ENCODE measurements at places on chromosomes 11 and 22.

DNA sequence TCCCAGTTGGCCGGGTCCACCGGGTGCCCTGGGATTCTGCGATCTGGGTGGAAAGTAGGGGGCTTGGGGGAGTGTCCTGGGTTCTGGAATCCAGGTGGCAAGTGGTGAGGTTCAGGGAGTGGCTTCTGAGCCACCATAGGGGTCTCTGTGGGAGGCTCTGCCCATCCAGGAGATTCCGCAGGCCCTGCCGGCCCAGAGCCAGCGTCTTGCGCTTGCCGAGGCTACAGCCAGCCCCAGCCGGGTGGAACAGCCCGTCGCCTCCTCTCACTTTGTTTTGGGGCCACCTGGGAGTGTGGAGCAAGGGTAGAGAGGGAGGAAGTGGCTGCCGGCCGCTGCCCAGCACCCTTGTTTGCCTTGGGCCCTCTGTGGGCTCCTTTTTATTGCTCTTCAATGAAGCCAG, 60.6 kb upstream of the PPP6R3 start:
- no peak for DNase-seq

DNA sequence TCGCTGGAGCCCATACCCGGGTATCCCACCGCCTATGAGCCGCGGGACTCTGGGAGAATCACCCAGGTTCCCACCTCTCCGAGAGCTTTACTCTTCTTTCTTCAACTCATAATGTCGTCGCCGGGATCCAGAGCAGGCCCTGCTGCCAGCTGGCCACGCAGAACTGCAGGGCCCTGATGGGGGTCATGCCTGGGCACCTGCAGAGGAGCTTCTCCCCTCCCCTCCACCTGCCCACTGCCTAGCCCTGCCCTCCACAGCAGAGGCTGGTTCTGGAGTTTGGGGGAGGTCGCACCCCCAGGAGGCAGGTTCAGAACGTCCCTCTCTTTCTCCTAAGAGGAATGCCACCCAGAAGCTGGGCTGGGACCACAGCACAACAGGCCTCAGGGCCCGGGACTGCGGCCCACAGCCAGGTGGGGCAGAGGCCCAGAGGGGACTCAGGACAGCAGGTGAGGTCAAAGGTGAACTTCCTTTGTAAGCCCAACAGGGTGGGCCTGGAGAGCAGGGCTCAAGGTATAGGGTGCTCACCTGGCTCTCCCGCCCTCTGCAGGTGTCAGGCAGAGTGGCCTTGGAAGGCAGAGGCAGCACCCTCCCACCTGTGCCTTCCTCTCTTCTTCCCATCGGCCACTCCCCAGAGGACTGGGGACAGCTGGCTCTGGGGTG, 1.9 kb downstream of the SLC25A45 start:
- no peak for DNase-seq

GRCh38 chr11:86706338-86707131, 34.1 kb upstream of the ME3 start:
- DNase-seq: no peak

DNA sequence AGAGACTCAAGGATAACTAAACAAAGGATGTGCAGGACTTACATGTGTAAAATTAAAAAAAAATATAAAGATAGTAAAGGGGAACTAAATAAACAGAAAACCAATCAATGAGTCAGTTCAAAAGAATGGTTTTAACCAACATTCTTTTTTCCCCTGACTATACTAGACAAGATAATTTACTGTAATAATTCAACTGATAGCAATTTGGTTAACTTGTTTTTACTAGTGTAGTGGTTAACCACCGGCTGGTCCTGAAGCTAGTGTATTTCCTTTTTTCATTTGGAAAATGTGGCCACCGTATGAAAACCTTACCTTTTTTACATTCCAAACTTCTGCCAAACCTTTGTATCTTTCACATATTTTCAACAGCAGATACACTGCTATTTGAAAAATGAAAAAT, 123.1 kb downstream of the ARHGAP42 start:
- no peak for DNase-seq

DNA sequence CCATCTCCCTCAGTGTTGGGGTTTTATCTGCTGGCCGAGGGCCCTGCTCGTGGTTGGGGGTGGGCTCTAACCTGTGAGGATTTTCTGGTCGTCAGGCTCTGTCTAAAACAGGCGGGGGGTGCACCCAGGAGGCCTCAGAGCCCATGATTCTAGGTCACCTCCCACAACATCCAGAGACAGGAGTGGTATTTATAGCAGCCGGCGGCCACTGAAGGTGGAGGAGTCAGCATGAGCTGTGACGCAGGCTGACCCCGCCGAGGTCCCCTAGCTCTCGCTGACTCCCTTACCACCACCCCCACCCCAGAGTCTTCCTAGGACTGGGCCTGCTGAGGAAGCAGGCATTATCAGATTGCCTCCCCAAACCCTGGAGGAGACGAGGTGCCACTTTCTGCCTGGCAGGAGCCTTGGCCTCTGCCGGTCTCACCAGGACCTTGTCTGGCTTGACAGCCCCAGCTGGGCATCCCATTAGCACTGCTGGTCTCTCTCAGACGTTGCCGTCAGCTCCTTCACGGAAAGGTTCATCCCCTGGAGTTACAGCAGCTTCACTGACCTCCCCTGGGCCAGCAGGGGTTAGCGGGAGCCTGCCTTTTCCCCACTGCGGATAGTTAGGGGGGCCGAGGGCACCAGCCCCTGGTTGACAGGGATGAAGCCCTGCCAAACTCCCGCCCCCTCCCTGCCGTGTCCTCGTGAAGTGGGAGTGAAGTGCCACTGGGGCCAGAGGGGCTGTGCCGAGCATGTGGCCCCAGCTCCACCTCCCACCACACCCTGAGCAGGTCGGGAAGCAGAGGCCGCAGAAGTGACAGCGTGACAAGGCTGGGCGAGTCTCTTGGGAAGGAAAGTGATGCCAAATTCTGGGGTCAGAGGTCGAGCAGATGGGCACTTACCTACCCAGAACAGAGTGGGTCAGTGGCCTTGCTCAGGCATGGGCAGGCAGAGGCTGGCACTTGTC, 26.5 kb downstream of the DAGLA start:
- DNase-seq: no peak

DNA sequence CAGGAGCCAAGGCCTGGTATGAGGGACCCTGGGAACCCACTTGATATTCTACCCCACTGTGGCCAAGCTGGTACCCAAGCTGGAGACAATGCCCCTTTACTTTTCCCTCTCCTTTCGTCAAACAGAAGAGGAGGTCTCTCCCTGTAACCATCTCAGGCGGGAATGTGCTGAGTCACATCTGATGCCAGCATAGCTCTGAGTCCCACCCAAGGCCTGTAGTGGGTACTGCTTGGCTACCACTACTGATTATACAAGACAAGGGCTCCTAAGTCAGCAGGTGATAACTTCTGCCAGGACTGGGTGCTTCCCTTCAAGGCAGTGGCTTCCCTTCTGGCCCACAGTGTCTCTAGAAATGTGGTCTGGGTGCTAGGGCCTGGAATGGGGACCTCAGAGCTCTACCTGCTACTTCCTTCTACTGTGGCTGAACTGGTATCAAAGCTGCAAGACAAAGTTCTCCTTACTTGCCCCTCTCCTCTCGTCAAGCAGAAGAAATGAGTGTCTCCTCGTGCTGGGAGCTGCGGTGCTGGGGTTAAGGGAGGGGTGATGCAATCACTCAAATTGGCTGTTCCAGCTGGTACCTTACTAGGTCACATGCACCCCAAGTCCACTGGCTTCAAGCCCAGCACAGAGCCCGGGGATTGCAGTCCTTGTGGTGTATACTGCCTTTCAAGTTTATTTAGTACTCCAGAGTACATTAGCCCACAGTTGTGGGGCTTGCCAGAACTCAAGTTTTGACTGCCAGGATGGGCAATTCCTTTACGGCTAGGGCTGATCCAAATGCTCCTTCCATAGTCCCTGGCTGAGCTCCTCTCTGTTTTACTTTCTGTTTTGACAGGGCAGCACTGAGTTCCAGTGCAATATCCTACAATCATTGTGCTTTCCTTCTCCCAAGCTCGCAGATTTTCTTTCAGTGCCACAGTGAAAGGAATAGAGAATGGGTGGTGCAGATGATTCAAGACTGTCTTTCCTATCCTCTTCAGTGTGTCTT, 419.7 kb upstream of the CNTN5 start:
- DNase-seq: no peak

Data from NCI-H187 treated with DMSO at 0.1 percent for 48 hours (cell line).